ENCODE measurements at places on chromosomes 16 and 17. TPM values are rescaled to one million over a fixed set of nuclear protein-coding genes. Genes with fewer than 3 reads are reported as not detected.

CD79B gene
- total RNA-seq = 30.5 TPM

PLEKHM1 gene
- 20.1 TPM for total RNA-seq

SLC2A4 gene
- 0.54 TPM for total RNA-seq

FSCN2 gene
- total RNA-seq = 0.36 TPM

HS3ST3B1 gene
- total RNA-seq = 5.8 TPM

FLCN gene
- total RNA-seq = 22.7 TPM

CA5A gene
- not detected for total RNA-seq

MILR1 gene
- 0.49 TPM for total RNA-seq

RNF222 gene
- total RNA-seq = 0.22 TPM

DNA sequence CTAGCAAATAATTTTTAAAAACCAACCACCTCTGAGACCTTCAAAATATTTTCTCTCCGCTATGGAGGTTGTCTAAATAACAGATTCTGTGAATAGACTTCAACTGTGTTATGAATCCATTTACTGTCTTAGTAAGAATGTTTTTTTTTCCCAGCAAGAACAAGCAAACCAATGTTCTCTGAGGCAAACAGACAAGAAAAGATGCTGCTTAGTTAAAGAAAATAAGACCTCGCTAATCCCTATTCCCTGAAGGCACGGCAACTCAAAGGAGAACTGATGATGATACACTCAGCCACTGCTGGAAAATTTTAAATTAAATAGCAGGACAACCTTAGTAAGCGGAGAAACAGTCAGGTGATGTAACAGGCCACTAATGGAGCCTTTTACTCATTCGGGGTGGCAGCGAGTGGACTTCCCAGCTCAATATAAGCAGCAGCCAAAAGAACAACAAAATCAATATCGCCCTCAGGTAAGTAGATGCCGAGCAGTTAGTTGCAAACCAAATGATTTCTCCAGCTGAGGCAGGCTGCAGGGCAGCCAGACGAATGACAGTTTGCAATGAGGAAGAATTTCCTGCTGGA is 81.8 kb downstream of the CPPED1 start:
- no peaks in the 10 kb centered on the region for H3K27me3 ChIP-seq
- H3K27ac ChIP-seq = no peak overlapping the region

DNA sequence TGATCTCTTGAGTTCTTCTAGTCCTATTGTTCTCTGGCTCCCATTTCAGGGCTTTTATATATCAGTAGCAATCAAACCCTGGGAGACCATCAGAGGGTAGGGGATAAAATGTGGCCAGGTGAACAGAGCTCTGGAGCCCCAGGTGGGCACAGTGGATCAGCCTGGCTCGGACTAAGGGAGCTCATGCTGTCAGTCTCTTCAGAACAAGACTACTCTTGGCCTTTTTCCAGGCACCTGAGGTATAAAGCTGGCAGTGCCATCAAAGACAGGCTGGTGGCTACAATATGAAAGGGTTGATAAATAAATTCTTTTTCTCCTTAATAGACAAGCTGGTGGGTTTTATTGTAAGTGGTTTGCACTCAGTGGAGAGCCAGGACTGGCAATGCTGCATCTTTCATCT is 160.0 kb upstream of the CCL2 start:
- no peak overlapping the region for H3K27ac ChIP-seq
- H3K36me3 ChIP-seq = no peaks in the 10 kb centered on the region
- H3K4me1 ChIP-seq = no peaks in the 10 kb centered on the region
- peaks cover 35% of the 10 kb centered on the region for H3K27me3 ChIP-seq
- DNase-seq = no peak
- no peak overlapping the region for H3K4me3 ChIP-seq

DNA sequence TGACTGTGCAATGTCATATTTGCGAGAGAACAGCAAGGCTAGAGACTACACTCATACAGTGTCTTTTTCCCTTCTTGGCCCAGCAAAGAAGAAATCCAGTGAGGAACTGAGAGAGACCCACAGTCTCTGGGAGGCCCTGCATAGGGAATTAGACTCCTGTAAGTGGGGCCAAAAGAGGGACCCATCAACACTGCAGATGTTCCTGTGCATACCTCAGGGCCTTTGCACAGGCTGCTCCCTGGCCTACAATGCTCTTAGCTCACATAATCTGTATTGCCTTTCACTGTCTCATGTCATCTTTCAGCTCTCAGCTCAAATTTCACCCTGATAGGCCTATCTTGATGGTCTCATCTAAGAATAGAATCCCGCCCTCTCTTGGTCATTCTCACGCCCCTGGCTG is 9.2 kb downstream of the SYCE1L start:
- peaks cover 7% of the 10 kb centered on the region for H3K4me1 ChIP-seq
- no peak overlapping the region for H3K27ac ChIP-seq
- no peaks in the 10 kb centered on the region for H3K27me3 ChIP-seq
- H3K4me3 ChIP-seq = no peak overlapping the region
- H3K36me3 ChIP-seq = peaks cover 2% of the 10 kb centered on the region
- no peak for DNase-seq

DNA sequence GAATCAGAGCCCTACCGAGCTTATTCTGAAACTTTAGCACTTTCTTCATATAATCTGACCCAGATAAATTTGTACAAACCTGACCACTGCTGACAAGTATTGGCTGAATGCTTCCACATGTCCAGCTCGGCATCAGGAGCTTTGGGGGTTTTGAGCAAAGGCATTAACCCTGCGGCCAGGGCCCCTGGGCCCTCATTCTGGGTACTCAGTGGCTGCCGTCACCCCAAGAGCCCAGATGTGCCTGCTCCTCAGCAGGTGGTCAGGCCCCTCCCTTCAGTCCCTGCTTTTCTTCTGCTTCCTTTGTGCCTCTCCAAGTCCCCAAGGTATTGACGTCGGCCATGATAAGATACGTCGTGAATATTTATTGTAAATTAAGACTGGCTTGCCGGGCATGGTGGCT is 47.3 kb upstream of the CHMP6 start:
- no peak for DNase-seq
- H3K27ac ChIP-seq = no peak overlapping the region
- H3K27me3 ChIP-seq = no peaks in the 10 kb centered on the region
- H3K4me3 ChIP-seq = no peak overlapping the region

DNA sequence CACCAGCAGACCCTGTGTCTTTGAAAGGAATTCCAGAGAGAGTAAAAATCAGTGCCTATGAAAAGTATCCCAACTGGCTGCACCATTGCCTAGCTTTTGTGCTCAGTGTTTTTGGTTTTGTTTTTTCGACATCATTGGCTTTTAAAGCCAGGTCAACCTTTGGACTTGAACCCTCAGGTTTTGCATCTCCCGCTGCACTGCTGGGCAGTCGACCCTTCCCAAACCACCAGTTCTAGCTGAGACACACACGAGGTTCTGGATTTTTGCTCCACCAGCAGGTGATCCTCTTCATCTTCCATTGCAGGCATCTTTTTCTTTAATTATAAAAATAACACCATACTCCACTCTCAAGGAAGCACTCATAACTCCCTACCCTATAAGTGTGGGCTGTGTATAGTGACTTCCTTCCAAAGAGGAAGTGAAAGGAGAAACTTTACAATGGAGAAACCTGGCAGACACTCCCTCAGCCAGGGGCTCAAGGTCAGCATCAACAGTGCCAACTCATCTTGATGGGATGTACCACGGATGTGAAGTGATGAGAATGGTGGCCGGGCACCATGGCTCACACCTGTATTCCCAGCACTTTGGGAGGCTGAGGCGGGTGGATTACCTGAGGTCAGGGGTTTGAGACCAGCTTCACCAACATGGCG is 57.8 kb downstream of the BMERB1 start:
- no peak overlapping the region for H3K4me3 ChIP-seq
- peak overlapping the region; percentile 59 for H3K27ac ChIP-seq
- peaks cover 15% of the 10 kb centered on the region for H3K36me3 ChIP-seq
- DNase-seq = no peak
- no peaks in the 10 kb centered on the region for H3K27me3 ChIP-seq

GRCh38 chr16:46844771-46845170 is 13.8 kb upstream of the C16orf87 start:
- H3K27me3 ChIP-seq = peaks cover 26% of the 10 kb centered on the region
- H3K4me1 ChIP-seq = no peaks in the 10 kb centered on the region
- no peak overlapping the region for H3K27ac ChIP-seq
- H3K36me3 ChIP-seq = no peaks in the 10 kb centered on the region
- no peak for DNase-seq

- H3K27ac ChIP-seq = no peak overlapping the region
- peaks cover 10% of the 10 kb centered on the region for H3K36me3 ChIP-seq
- peaks cover 14% of the 10 kb centered on the region for H3K4me1 ChIP-seq
- DNase-seq = no peak
- H3K27me3 ChIP-seq = no peaks in the 10 kb centered on the region
Observed at GRCh38 chr16:89670496-89671431, 13.1 kb downstream of the SPATA33 start.

- H3K4me1 ChIP-seq = no peaks in the 10 kb centered on the region
- DNase-seq = no peak
- H3K27me3 ChIP-seq = peaks cover 3% of the 10 kb centered on the region
- no peak overlapping the region for H3K4me3 ChIP-seq
- peaks cover 2% of the 10 kb centered on the region for H3K36me3 ChIP-seq
Observed at GRCh38 chr16:73265935-73266334, 218.0 kb upstream of the ZFHX3 start.

GRCh38 chr17:15498107-15498506 is 30.7 kb upstream of the CDRT4 start:
- no peak overlapping the region for H3K27ac ChIP-seq
- no peak for DNase-seq
- H3K4me3 ChIP-seq = no peak overlapping the region
- H3K4me1 ChIP-seq = peaks cover 5% of the 10 kb centered on the region

GRCh38 chr17:13367154-13367553 is 234.6 kb downstream of the HS3ST3A1 start:
- H3K36me3 ChIP-seq = no peaks in the 10 kb centered on the region
- no peaks in the 10 kb centered on the region for H3K27me3 ChIP-seq

DNA sequence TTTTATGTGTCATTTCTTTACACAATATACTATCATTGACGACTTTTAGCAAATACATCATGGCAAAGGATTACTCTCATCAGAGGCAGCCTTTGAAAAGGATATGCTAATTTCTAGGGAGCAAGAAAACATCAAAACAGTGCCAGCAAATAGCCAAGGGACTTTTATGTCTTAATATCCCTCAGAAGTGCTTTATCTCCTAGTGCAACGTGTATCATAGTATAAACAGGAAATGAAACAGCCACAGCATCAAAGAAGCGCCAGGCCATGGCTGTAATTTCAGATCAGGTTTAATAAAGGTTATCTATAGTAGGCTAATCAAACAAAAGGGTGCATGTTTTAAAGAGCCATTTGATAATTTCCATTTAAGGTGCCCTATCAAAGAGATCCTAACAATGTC is 159.9 kb downstream of the AXIN2 start:
- no peaks in the 10 kb centered on the region for H3K4me1 ChIP-seq
- no peaks in the 10 kb centered on the region for H3K36me3 ChIP-seq
- no peak for DNase-seq
- peaks cover 12% of the 10 kb centered on the region for H3K27me3 ChIP-seq

- H3K27ac ChIP-seq = peak within 1 kb of the TSS; percentile 99
- H3K27me3 ChIP-seq = no peaks in the 10 kb centered on the region
- peaks cover 36% of the 10 kb centered on the region for H3K36me3 ChIP-seq
- DNase-seq = peak; percentile 96
- H3K4me3 ChIP-seq = peak within 1 kb of the TSS; percentile 95
- peaks cover 49% of the 10 kb centered on the region for H3K4me1 ChIP-seq
Observed at GRCh38 chr17:6640536-6641246, at the start of the genes KIAA0753 and TXNDC17. Gene KIAA0753, minus strand, starts transcription at chr17:6640711. Its CDS starts 5,608 bp downstream, at chr17:6635103. Gene TXNDC17, plus strand, starts transcription at chr17:6641060. Its CDS starts 23 bp downstream, at chr17:6641083.

- no peak for DNase-seq
- no peaks in the 10 kb centered on the region for H3K36me3 ChIP-seq
- no peaks in the 10 kb centered on the region for H3K27me3 ChIP-seq
- H3K27ac ChIP-seq = no peak overlapping the region
- no peak overlapping the region for H3K4me3 ChIP-seq
Observed at GRCh38 chr16:19005561-19006445, 22.1 kb downstream of the TMC7 start.

- H3K4me1 ChIP-seq = peaks cover 14% of the 10 kb centered on the region
- H3K27ac ChIP-seq = no peak overlapping the region
- no peak overlapping the region for H3K4me3 ChIP-seq
- H3K27me3 ChIP-seq = no peaks in the 10 kb centered on the region
- DNase-seq = no peak
- H3K36me3 ChIP-seq = no peaks in the 10 kb centered on the region
Observed at GRCh38 chr16:31360251-31360650, 5.3 kb downstream of the ITGAX start.

DNA sequence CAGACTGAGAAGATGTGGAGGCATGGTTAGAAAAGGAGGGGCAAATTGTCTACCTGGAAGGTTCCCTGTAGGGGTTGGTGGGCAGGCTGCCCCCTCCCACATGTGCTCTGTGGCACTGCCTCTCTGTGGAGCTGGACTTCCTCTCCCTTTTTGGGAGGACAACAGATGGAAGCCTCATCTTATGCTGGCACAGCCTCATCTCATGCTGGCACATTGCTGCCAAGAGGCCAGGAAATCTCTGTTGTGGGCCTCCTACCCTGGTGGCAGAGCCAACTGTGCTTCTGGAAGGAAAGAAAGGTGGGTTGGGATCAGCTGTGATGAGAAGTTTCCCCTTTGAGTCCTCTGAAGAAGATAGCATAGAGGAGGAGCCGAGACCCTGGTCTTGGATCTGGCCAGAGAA is 19.7 kb upstream of the BRD7 start:
- H3K4me3 ChIP-seq = no peak overlapping the region
- H3K36me3 ChIP-seq = no peaks in the 10 kb centered on the region
- DNase-seq = no peak
- H3K4me1 ChIP-seq = no peaks in the 10 kb centered on the region

DNA sequence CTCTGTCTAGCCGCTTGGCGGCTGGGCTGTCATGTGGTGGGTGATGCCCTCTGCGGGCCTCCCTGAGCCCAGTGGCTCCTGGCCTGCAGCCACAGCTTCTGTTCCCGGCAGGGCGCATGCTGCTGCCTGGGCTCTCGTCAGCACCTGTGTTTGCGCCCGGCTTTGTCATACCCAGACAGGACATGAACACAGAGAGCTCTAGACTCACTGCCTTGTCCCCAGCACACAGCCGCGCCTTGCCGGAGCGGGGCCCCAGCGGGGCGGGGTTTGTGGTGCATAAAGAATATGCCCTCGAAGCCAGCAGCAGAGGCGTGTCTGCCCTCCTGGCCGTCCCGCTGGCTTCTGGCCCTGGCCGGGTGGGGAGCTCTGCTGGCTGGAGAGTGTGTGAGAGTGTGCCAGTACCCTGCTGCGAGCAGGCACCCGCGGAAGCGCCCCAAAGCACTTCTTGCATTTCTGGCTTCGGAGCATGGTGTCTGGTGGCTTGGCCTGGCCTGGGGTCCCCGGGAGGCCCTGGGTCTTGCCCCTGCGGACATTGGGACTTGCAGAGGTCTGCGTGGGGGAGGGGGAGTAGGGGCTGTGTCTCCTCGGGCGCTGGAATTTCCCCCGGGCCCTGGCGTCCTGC is 14.4 kb downstream of the ASPSCR1 start:
- DNase-seq = no peak
- H3K36me3 ChIP-seq = peaks cover 2% of the 10 kb centered on the region
- H3K4me1 ChIP-seq = no peaks in the 10 kb centered on the region
- H3K27me3 ChIP-seq = no peaks in the 10 kb centered on the region

- H3K36me3 ChIP-seq = no peaks in the 10 kb centered on the region
- H3K4me1 ChIP-seq = peaks cover 18% of the 10 kb centered on the region
- no peak within 1 kb of the TSS for H3K27ac ChIP-seq
- peaks cover 38% of the 10 kb centered on the region for H3K27me3 ChIP-seq
- H3K4me3 ChIP-seq = peak within 1 kb of the TSS; percentile 82
Observed at GRCh38 chr17:42422958-42423712, at the start of gene CAVIN1. Gene CAVIN1, minus strand, starts transcription at chr17:42423256. Its CDS starts 159 bp downstream, at chr17:42423097.

DNA sequence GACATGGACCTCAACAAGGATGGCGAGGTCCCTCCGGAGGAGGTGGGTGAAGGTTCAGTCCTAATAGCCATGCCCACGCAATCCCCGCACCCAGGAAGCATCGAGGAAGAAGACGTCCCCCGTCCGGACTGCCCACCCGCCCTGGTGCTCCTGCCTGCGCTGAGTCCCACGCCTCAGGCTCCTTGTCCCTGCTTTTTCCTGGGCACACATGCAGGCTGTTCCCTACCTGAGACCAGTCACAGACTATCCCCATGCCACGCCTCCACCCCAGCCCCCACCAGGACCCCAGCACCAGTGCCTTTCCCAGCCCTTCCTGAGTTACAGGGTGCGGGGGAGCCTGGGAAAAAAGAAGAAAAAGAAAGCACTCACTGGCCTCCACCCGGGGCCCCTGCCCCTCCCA is 9.0 kb downstream of the FKBP10 start:
- H3K27me3 ChIP-seq = no peaks in the 10 kb centered on the region
- no peak overlapping the region for H3K27ac ChIP-seq
